ENCODE measurements at places on chromosomes 11 and 22.

DNA sequence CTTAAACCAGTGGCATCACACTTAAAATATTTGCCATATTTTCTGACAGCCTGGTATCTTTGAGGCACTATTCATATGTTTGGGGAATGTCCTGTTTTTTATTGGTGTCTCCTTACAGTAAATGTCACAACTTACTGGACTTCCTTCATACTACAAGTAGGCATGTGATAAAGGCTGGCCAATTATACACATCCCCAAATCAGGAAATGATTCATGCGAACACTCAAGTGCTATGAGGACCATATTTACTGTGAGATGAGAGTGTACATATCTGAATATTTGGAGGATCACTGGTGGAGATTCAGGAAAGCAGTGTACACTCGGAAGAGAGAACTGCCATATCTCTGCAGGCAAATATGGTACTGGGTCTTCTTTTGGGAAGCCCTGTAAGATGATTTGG is 913.8 kb upstream of the CHORDC1 start:
- no peaks in the 10 kb centered on the region for H3K4me1 ChIP-seq
- no peak for DNase-seq
- no peak overlapping the region for H3K4me3 ChIP-seq
- no peaks in the 10 kb centered on the region for H3K36me3 ChIP-seq
- no peaks in the 10 kb centered on the region for H3K27me3 ChIP-seq

DNA sequence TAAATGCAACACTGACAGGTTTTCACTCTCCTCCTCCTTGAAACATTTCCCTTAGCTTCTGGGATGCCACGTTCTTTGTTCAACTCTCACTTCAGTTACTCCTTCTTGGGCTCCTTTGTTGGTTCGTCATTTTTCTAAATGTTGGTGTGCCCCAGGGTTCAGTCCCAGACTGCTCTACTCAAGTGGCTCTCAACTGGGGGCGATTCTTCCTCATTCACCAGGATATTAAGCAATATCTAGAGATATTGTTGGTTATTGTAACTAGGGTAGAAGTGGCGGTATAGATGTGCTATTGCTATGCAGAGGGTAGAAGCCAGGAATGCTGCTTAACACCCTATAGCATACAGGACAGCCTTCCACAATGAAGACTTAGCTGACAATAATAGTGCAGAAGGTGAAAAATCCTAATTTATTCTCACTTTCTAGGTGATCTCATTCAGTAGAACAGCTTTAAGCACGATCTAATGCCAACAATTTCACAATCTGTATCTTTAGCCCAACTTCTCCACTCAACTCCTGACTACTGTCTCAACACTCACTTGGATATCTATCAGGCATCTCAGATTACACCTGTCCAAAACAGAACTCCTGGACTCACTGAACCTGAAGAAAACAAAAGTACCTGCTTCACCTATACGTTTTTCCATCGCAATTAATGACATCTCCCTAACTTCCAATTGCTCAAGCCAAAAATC is 4.6 kb downstream of the NUP160 start:
- H3K27ac ChIP-seq, result no peak overlapping the region
- H3K4me1 ChIP-seq, result peaks cover 13% of the 10 kb centered on the region
- H3K36me3 ChIP-seq, result peaks cover 28% of the 10 kb centered on the region
- DNase-seq, result no peak
- H3K4me3 ChIP-seq, result no peak overlapping the region

- DNase-seq, result no peak
- H3K27ac ChIP-seq, result no peak overlapping the region
- H3K4me3 ChIP-seq, result no peak overlapping the region
- H3K27me3 ChIP-seq, result no peaks in the 10 kb centered on the region
- H3K4me1 ChIP-seq, result no peaks in the 10 kb centered on the region
- no peaks in the 10 kb centered on the region for H3K36me3 ChIP-seq
Measured at GRCh38 chr11:58637371-58637770, 14.9 kb downstream of the CNTF start.

DNA sequence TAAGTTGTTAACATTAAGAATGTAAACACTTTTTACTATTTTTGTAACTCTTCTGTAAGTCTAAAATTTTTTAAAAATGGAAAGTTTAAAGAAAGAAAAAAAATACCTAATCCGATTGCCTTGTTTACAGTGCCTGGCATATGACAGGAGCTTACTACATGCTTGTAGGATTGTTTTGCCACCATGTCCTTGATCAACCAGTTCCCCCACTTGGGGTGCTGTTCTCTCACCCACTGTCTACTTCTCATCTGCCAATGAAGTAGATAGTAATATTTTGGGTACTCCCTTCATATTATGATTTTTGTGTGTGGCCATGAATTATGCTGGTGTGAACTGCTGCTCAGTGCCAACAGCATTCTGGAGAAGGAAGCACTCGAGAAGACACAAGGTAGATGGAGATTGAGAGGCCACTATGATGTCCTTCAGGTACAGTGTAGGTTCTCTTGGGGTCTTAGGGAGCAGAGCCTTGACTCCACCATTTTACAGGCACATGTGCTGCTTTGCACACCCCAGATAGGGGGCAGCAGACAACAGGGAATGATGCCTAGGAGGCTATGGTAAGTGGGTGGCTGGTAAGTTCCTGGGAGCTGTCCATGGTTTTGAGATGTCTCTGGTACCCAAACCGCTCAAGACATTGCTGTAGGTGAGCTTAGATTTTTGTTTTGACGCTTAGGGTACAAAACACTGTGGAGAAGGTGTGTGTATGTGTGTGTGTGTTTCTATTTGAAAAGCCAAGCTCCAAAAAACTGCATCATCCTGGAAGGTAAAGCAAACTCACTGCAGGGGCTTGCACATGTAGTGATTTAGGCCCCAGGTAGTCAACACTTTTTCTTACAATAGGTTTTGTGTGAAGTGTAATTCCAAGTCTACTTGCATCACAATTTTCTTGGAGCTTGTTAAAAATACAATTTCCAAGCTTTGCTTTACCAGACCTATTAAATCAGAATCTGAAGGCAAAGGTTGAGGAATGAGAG is 494.5 kb upstream of the LARGE1 start:
- H3K27me3 ChIP-seq, result no peaks in the 10 kb centered on the region

DNA sequence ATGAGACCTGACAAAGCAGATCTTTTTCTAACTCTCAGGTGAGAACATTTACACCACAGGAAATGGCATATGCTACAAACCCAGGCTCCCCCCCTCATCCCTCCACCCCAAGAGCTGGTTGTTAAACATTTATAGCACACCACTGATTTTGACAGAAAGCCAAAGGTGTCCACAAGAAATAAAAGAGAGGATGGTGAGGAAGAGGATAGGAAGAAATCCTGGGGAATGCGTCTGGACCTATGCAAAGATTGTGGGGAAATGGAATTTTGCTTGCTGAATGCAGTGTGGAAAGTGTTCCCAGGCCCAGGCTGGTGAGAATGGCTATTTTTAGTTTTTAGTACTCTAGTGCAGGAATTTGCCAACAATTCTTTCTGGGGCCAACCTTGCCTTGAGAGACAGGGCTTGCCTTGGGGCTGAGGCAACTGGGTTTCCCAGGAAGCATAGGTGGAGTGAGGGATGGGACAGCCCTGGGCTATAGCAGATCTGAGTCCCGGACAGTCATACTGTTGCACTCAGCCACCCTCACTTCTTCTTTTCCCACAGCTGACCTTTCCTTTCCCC is 163.9 kb downstream of the ADAMTS15 start:
- DNase-seq, result peak; percentile 35
- H3K4me3 ChIP-seq, result no peak overlapping the region
- no peak overlapping the region for H3K27ac ChIP-seq
- peaks cover 8% of the 10 kb centered on the region for H3K4me1 ChIP-seq
